Hepatocyte (in vitro differentiated cells): ENCODE measurements at places on chromosomes 4 and X.
A peak's percentile ranks its signal among the peaks of the same experiment; 100 is the strongest.

DNA sequence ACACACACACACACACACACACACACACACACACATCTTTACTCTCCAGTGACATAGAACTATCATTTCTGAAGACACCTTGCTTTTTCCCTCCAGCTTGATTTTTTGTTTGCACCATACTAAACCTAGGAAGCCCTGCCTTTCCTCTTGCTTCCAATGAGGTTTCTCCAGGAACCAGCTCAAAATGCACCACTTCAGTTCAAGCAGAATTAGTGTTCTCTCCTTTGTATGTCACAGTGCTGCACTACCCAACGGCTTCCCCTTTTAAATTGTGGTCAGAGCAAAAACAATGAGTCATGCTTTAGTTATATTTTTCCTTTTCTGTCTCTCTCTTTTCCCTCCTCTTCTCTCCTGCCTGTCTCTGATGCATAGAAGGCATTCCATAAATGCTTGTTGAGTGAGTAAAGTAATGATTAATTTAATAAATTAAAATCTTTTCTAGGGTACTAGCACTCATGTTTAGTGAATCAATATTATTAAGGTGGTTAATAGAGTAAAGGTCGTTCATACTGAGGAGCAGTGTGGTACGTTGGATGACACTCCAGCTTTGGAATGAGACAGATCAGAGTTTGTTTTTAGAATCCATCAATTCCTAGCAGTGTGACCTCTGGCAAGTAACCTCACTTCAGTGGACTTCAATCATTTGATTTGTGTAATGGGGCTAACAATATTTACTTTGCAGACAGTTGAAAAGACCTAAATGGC lies 5.9 kb downstream of the RTL3 start:
- no peak for DNase-seq

- DNase-seq: peak; percentile 5
Measured at GRCh38 chr4:100981447-100982204, 365.7 kb downstream of the PPP3CA start.

DNA sequence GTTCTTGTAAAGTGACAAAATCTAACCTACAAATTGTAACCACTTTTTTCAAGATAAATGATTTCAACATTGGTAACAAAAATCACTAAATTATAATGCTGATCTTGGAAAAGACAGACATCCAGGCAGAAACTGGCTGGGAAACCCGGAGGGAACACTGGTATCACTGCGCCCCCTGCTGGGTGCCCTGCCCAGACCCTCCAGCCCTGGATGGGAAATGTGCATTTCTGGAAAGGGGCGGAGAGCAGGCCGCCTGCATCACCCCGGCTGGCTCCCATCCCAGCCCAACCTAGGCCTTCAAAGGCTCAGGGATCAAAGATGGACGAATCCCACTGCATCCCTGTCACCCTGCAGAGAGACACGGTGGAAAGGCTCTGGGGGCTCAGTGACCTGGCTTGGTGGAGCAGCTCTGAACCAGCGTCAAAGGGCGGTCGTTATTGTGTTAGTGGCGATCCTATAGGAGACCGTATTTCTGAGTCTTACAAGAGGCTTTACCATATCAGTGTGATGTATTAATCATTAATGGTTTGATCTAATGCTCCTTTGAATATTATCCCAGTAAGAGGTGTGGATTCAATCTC lies 37.3 kb downstream of the ACOX3 start:
- DNase-seq: peak; percentile 92

DNA sequence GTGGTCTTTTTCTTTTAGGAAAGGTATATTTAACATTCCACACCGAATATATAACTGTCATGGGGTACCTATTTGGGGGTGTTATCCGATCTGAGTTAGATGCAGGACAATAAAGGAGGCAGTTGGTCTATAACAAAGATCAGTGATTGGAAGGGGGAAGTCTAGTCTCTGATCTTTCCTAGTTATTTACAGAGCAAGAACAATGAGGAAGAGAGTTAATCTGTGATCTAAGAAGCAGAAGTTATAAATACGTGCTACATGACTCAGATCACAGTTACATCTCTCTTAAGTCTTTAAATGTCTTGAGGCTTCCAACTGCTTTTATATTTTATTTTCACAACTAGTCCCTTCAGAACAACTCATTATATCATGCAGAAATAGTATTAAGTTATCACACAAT lies 33.2 kb upstream of the ARMCX4 start:
- no peak for DNase-seq

GRCh38 chrX:37818031-37818430 lies 29.3 kb downstream of the DYNLT3 start:
- DNase-seq: no peak

GRCh38 chr4:69742596-69742995 lies 17.8 kb downstream of the SULT1B1 start:
- no peak for DNase-seq

- peak; percentile 8 for DNase-seq
Measured at GRCh38 chrX:14873676-14874049, 442 bp downstream of the MOSPD2 start.

GRCh38 chrX:10608099-10608498 lies 12.3 kb downstream of the MID1 start:
- no peak for DNase-seq
